ENCODE measurements at places on chromosomes 4 and X. TPM values are rescaled to one million over a fixed set of nuclear protein-coding genes. Genes with fewer than 3 reads are reported as not detected.

TENM3 gene
- 1.6 TPM for total RNA-seq

CT47B1 gene
- not detected for total RNA-seq

TNMD gene
- not detected for total RNA-seq

PGAM4 gene
- 0.40 TPM for total RNA-seq

MAGEA2B gene
- not detected for total RNA-seq

MAOB gene
- 0.29 TPM for total RNA-seq

TBC1D8B gene
- 1.3 TPM for total RNA-seq

SLC10A4 gene
- 4.4 TPM for total RNA-seq

SOX3 gene
- not detected for total RNA-seq

PAGE2 gene
- not detected for total RNA-seq

MAB21L2 gene
- not detected for total RNA-seq

FMR1NB gene
- not detected for total RNA-seq

CXCL11 gene
- 0.20 TPM for total RNA-seq

TECRL gene
- not detected for total RNA-seq

CXXC4 gene
- total RNA-seq: 0.05 TPM

CDS1 gene
- 0.54 TPM for total RNA-seq

TMPRSS11A gene
- total RNA-seq: not detected

CTAG1B gene
- not detected for total RNA-seq

MAP3K15 gene
- total RNA-seq: 1.7 TPM

HSFX4 gene
- total RNA-seq: not detected

PDHA2 gene
- not detected for total RNA-seq

RASSF6 gene
- 0.66 TPM for total RNA-seq

GRIPAP1 gene
- 19.0 TPM for total RNA-seq

NAP1L2 gene
- total RNA-seq: 0.94 TPM

ADGRG4 gene
- total RNA-seq: not detected

EXOC1L gene
- total RNA-seq: not detected

Measured in A549 treated with AZD2906 at 1 μM for 4 hours (cell line).